ENCODE measurements at places on chromosomes 3 and 15.
A peak's percentile ranks its signal among the peaks of the same experiment; 100 is the strongest.

DNA sequence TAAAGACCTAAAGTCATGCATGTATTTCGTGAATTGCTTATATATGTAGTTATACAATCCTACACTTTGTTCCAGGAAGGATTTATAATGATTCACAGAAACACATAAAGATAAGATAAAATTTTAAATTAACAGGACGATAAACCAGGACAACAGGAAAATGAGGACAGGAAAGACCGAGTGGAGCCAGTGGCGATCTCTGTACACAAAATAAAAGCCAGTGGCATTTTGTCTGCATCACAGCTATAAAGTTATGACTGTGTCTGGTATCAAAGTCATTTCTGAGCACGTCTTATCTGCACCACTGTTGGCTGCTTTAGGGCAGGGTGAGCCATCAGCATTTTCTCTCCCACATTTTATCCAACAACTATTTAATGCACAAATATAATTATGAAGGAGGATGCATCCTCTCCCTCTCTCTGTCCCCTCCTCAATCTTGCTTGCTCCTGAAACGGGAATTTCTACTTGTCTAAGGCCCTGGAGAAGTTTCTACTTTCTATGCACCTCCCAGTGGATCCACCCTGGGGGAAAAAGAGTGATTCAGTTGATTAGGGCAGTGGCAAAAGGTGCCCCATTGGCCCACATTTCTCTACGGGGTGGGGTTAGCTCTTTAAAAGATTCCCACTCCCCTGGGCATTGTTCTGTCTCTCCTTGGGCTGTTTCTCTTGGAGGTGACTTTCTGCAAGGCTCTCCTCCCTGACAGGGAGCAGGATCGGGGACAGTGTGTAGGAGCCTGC is 159.4 kb upstream of the UBE2E1 start:
- no peak for DNase-seq

- no peak for DNase-seq
These were observed 380.9 kb upstream of the RARB start for GRCh38 chr3:25046911-25047771.

DNA sequence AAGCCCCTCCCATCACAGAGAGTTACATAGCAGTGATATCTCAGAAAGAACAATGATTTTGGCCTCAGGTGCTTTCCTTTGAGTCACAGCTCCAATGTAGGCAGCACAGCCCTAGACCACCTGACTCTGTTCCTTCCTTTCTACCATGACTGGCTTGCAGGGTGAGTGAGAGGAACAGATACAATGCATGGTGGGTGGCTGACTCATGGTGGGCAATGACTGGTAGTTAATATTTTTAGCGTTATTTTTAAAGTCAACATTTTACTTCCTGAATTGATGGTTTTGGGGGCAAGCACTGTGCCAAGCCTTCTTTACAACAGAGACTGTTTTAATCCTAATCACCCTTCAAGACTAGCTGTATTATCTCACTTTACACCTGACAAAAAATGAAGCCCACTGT is 32.8 kb upstream of the ST3GAL6 start:
- DNase-seq: no peak

DNA sequence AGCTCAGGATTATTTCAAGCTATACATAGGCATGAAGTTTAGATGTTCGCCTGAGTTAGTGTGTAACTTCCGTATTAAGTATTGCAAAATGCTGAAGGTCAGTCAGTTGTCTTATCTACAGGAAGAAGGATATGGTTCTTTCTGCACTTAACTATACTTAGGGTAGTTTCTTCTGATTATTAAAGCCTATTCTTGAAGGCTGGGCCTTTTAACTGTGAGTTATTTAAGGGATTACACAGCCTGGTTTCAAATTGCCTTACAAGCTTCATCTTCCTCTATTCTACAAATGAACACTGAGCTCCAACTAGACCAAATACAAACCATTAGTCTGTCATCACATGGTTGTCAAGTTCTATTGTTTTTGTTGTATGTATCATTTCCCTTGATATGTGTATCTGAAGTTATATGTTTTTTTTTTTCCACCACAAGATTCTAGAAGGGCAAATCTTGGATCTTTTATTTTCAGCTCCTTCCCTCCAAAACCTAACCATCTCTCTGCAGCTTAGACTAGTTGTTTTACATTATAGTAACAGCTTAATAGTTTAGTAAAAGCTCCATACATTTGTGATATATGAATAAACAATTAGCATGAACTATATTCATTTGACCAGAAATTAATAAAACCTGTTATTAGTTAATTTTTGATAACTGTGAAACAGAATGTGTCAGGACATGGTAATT is 272.9 kb upstream of the KCNMB2 start:
- no peak for DNase-seq

- peak; percentile 3 for DNase-seq
These were observed 999 bp downstream of the ZNF280D start for GRCh38 chr15:56732135-56732885.

DNA sequence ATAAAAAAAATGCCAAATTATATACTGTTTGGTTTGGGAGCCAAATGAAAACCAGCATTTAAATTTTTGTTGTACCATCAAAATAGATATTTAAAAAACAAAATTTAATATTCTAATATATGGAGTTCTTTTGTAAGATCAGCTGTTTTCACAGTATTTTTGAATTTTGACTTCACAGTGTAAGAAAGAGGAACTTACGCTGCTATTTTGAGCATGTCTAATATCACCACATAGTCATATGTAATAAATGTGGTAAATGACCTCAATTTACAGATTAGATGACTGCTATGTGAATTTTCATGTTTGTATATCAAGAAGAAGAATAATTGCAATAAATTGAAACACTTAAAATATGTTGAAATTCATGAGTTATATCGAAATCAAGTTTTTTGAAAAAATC is 189.6 kb downstream of the ARRDC4 start:
- no peak for DNase-seq

DNA sequence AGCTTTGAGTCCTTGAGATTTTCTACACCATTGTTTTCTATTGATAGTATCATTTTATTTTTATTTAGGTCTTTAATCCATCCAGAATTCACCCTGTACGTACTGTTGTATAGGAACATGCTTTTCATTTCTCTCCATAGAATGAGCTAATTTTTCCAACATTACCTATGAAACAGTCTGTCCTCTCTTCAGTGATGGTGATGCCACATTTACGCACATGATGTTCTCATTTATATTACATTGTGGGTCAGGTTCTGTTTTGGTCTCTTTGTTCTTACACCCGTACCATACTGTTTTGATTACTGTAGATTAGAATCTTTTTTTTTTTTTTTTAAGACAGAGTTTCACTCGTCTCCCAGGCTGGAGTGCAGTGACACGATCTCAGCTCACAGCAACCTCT is 17.7 kb upstream of the VWA5B2 start:
- DNase-seq: no peak

DNA sequence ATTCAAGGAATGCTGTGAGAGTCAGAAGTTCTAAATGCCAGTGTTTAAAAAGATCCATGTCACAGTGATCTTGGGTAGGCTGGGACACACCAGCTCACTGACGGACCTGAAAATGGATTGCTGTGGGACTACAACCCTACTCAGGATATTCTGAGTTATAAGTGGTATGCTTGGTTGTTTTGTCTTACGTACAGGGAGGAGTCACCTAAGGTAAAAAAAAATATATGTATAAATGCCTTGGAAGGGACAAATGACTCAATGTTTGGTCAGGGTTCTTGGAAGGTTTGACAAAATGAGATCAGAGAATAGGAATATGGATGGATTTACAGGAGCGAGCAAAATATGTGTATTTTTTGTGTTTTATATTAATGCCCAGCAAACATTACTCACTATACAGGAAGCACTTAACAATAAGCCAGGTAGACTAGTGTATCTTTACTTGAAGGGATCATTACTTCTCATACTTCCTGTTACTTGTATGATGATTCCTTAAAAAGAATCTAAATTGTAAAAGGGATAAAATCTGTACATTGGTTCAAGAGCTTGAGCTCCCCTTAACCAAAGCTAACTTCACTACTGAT is 767.3 kb downstream of the GBE1 start:
- no peak for DNase-seq

DNA sequence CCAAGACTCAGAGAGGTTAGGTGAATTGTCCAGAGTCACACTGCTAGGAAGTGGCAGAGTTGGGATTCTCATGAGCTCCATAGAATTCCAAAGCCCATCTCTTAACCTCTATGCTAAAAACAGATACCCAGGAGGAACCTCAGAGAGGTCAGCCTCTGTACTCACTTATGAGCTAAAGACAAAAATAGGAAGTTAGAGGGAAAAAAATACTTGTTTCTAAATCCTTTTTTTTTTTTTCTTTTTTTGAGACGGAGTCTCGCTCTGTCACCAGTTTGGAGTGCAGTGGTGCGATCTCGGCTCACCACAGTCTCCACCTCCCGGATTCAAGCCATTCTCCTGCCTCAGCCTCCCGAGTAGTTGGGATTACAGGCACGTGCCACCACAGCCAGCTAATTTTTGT is 31.4 kb downstream of the FSD2 start:
- no peak for DNase-seq

- no peak for DNase-seq
These were observed 174.6 kb downstream of the ABHD5 start for GRCh38 chr3:43865351-43865750.

- no peak for DNase-seq
These were observed 894.2 kb downstream of the ROBO1 start for GRCh38 chr3:78873641-78874040.

- no peak for DNase-seq
These were observed 661 bp upstream of the PARP14 start for GRCh38 chr3:122679882-122680474.

- DNase-seq: no peak
These were observed 63.3 kb downstream of the ABHD5 start for GRCh38 chr3:43753741-43754715.

GRCh38 chr15:41692049-41692448 is 31.8 kb downstream of the MGA start:
- DNase-seq: no peak

DNA sequence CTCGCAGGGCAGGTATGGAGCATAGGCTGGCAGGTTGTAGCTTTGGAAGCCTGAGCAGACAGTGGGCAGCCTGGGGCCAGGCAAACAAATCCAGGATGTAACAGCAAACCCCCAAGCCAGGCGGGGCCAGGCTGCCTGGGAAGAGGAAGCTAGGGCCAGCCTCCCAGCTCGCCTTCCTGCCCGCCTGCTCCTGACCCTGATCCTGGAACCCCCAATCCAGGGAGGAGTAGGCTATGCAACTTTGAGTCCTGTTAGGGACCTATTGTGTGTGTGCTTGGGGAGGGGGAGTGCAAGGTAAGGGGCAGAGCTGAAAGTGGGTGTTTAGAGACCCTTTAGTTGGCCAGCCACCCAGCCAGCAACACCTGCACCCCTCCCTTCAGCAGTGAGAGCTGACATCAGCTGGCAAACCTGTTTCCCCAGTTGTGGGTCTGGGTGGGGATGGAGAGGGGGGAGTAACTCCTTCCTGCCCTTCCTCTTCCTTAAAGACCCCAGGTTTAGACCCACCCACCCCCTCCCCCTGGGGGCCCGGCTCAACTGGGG is 2.5 kb downstream of the NBEAL2 start:
- no peak for DNase-seq

DNA sequence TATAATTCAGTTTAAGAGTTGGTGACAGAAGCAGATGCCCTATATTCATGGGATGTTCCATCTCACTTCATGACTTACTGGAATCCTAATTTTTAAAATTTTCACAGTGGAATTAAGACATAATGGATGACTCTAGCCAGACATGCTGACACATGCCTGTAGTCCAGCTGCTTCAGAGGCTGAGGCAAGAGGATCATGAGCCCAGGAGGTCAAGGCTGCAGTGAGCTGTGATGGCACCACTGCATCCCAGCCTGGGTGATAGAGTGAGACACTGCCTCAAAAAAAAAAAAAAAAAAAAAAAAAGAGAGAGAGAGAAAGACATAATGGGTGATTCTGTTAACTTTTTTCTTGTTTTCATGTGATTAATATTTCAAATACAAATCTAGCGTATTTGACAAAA is 123.6 kb downstream of the KLHL25 start:
- DNase-seq: no peak

DNA sequence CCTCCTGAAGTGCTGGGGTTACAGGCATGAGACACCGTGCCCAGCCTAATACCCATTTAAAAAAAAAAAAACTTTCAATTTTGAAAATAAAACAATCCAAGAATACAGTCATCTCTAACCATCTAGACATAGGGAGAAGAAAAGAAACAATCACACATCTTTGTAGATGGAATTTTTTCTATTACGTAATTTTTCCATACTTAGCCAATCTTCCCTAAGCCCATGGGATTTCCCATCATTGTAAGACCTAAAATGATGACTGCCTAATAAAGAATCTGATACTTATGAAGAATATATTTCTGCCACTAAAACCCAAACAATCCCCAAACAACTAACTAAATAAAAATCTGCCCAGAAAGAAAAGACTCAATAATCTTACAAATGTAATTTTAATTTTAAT is 88.7 kb downstream of the CBLB start:
- no peak for DNase-seq

GRCh38 chr3:75042941-75043340 is 428.5 kb upstream of the CNTN3 start:
- DNase-seq: no peak

GRCh38 chr3:193253986-193254660 is 13.1 kb downstream of the PLAAT1 start:
- no peak for DNase-seq

DNA sequence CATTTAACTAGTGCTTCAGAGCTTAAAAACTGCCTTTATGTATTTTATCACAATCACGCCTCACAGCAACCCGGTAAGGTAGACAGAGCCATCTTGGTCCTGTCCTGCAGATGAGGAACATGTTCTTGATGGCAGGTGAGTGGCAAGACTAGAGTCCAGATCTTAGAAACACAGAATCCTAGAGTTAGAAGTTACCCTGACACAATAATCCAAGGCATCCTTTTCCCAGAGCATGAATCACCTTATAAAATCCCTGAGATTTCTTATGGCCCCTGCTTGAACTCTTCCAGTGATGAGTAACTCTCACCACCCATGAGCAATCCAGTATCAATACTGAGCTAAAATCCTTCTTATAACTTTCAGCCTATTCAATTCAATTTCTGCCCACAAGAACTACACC is 16.9 kb downstream of the POPDC2 start:
- no peak for DNase-seq

GRCh38 chr15:70101459-70102113 is 3.9 kb upstream of the TLE3 start:
- peak; percentile 67 for DNase-seq

GRCh38 chr15:51193526-51193925 is 98.8 kb upstream of the TNFAIP8L3 start:
- no peak for DNase-seq

- no peak for DNase-seq
These were observed 8.5 kb downstream of the HTR3D start for GRCh38 chr3:184040010-184040409.

DNA sequence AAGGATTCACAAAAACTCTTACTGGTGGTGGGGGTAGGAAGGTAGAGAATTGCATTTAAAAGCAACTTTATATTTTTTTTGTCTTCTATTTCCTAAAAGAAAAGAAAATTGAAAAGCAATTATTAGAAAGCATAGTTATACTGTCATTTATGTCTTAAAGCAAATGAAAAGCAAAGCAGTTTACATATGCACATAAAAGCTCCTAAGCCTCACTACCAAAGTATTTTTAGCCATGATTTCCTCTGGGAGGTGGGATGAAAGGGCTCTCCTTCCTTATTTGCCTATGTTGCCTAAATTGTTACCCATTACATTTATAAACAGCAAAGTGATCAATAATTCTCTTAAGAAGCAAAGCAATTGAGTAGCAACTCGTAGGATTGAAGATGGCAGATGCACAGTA is 7.0 kb downstream of the ZNF445 start:
- no peak for DNase-seq
